ENCODE measurements at places on chromosomes 12 and 14. TPM values are rescaled to one million over a fixed set of nuclear protein-coding genes. Genes with fewer than 3 reads are reported as not detected.
A peak's percentile ranks its signal among the peaks of the same experiment; 100 is the strongest.

DNA sequence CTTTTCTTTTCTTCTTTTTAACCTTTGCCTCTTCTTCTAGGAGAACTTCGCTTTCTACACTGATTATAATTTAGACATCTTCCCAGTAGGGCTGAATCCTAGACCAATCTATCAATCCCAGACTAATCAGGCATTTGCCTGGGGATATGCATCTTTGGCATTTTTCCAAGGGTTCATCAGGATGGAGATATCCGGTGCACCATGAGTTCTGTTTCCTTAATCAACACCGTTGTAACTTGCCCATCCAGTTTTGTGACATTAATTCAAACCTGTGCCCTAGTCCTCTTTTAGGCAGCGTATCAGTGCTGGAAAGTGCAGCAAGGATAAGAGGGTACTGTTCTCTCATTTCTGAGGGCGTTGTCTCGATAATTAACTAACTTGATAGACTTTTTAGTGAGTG lies 617 bp upstream of the MGP start:
- H3K4me1 ChIP-seq = peaks cover 14% of the 10 kb centered on the region
- H3K36me3 ChIP-seq = no peaks in the 10 kb centered on the region
- no peak for DNase-seq
- H3K4me3 ChIP-seq = no peak overlapping the region

The USP44 gene
- 5.4 TPM for total RNA-seq

- peak overlapping the region; percentile 100 for H3K4me3 ChIP-seq
- H3K36me3 ChIP-seq = peaks cover 23% of the 10 kb centered on the region
- peak overlapping the region; percentile 90 for H3K27ac ChIP-seq
- DNase-seq = no peak
- no peaks in the 10 kb centered on the region for H3K27me3 ChIP-seq
These were observed 614 bp upstream of the NACA start for GRCh38 chr12:56725723-56726102.

- H3K36me3 ChIP-seq = no peaks in the 10 kb centered on the region
- no peaks in the 10 kb centered on the region for H3K27me3 ChIP-seq
- no peak for DNase-seq
- H3K4me1 ChIP-seq = no peaks in the 10 kb centered on the region
- H3K4me3 ChIP-seq = no peak overlapping the region
These were observed 199.4 kb upstream of the RTL1 start for GRCh38 chr14:101102875-101103274.

GRCh38 chr14:30796707-30797106 lies 77.7 kb upstream of the COCH start:
- no peak for DNase-seq
- H3K27me3 ChIP-seq = no peaks in the 10 kb centered on the region
- H3K36me3 ChIP-seq = no peaks in the 10 kb centered on the region
- H3K4me3 ChIP-seq = no peak overlapping the region
- no peak overlapping the region for H3K27ac ChIP-seq

GRCh38 chr12:47775100-47775911 lies 2.3 kb downstream of the SLC48A1 start:
- H3K4me1 ChIP-seq = peaks cover 20% of the 10 kb centered on the region
- no peak for DNase-seq
- H3K27ac ChIP-seq = no peak overlapping the region
- H3K4me3 ChIP-seq = no peak overlapping the region
- H3K27me3 ChIP-seq = no peaks in the 10 kb centered on the region

The B4GALNT3 gene
- total RNA-seq = 2.6 TPM

DNA sequence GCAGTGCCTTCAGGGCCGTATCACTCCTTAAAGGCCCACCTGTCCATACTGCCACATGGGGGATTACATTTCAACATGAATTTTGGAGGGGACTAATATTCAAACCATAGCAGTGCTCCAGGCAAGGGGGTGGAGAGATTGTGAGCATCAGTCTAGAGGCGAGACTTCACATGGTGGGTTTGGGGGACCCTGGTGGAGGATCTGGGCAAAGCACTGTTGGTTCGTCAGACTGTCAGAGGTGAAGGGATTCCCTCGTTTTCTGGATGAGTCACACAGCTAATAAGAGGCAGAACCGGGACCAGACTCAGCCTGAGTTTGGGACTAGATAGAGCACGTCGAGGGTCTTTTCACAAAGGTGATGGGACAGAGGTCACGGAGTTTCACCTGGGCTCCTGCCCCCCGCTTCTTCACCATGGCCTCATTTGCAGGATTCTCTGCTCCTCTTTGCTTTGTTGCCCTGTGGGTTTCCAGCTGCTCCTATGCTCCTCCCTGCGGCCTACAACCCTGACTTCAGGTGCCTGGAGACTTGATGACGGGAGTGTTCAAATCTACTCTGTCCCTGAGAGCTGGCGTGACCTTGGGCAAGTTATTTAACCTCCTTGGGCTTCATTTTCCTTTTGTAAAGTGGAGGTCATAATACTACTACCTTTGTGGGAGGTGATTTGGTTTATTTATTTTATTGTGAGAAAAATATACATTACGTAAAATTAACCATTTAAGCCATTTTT lies 41.5 kb downstream of the TEAD4 start:
- H3K27me3 ChIP-seq = no peaks in the 10 kb centered on the region
- no peak overlapping the region for H3K4me3 ChIP-seq
- H3K27ac ChIP-seq = no peak overlapping the region
- no peaks in the 10 kb centered on the region for H3K4me1 ChIP-seq
- DNase-seq = no peak

DNA sequence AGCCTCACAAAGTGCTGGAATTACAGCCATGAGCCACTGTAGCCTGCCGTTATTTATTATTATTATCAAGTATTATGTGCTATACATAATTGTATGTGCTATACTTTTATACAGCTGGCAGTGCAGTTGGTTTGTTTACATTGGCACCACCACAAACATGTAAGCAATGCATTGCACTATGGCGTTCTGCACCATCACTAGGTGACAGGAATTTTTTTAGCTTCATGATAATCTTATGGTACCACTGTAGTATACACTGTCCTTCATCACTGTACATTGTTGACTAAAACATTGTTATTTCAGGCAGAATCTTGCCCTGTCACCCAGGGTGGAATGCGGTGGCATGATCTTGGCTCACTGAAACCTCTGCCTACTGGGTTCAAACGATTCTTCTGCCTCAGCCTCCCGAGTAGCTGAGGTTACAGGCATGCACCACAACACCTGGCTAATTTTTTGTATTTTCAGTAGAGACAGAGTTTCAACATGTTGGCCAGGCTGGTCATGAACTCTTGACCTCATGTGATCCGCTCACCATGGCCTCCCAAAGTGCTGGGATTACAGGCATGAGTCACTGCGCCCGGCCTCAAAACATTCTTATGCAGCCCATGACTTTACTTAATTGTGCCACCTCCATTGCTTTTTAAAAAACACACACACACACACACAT lies 17.1 kb downstream of the MRPL42 start:
- no peaks in the 10 kb centered on the region for H3K4me1 ChIP-seq
- H3K36me3 ChIP-seq = peaks cover 38% of the 10 kb centered on the region
- no peaks in the 10 kb centered on the region for H3K27me3 ChIP-seq

The OR4N2 gene
- total RNA-seq = not detected
